HT1080 (cell line): ENCODE measurements at places on chromosomes 12 and 14. TPM values are rescaled to one million over a fixed set of nuclear protein-coding genes. Genes with fewer than 3 reads are reported as not detected.

DNA sequence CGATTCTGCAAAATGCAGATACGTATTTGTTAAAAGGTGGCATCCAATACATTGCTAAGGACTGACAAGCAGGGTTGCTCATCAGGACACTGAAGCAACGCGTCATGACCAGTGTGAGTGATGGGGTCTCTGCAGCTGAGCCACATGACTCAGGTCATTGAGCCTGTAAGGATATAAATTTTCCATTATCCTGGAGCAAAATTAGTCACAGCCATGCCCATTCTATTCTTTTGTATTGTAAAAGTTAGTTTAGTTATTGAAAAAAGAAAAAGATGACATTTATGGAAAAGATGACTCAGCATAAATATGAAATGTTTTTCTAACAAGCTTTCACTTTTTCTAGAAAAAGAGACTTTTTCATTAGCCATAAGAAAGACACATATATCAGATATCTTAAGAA is 268.0 kb upstream of the TMEM132C start:
- no peak for DNase-seq

DNA sequence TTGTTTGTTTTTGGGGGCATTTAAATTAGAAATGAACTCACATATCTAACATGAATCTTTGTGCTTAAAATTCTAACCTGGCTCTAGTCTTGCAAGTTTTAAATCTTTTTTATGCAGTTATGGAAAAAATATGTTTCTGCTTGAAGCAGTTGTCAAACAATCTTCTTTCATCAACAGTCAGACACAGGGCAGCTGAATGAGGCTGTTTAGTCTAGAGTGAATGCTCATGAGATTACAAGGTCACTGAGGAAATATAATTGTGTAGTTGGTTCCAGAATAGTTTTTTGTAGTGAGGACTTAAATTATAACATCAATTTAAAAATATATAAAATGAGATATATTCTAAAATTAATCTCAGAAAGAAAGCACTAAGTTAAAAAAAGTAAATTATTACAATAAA is 76.5 kb downstream of the TRMT5 start:
- DNase-seq, result no peak

DNA sequence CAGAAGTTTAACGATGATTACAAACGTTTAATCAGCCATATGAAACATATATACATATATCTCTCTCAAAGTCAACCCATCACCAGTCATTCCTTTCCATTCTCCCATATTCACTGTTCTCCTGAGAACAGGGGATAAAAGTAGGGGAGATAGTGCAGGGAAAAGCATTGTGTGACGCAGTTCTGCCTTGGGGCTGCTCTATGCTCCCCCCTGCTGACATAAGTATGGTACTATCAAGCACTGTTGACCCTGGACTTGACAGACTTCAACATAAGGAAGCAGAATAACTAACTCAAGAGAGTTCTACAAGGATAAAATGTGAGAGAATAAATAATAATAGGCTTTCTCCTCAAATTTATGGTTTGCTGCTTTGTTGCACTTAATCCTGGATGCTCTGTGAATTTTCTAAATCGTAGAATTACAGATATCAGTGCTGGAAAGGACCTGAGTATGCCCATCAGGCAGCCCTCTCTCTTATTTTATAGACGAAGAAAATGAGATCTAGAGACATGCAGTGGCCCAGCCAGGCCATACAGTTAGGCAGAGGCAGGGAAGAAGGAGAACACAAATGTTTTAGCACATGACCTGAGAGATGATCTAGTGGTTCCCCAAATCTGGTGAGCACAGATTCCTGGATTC is 87.2 kb downstream of the SCN8A start:
- DNase-seq, result peak; percentile 62

DNA sequence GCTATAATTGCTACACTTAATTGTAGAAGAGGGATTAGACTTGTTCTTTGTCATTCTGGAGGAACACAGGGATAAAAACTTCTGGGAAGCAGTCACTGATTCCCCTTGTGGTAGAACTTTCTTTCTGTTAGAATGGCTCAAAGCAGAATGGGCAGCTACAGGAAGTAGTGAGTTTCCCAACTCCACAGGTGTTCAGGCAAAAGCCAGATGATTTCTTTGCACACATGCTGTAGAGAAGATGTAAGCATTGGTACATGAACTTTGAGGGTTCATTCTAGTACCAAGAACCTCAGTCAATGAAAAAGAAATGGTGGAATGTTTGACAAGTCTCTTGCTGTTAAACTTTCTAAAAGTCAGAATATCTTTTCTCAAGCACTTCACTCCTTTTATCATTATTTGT is 4.3 kb downstream of the NDUFA9 start:
- DNase-seq, result no peak

GRCh38 chr12:121452985-121453360 is 53.1 kb downstream of the RNF34 start:
- DNase-seq, result no peak

- no peak for DNase-seq
These were observed 311 bp upstream of the LGR5 start for GRCh38 chr12:71439362-71439612.

- peak; percentile 96 for DNase-seq
These were observed 152.2 kb upstream of the BMP4 start for GRCh38 chr14:54108481-54109471.

DNA sequence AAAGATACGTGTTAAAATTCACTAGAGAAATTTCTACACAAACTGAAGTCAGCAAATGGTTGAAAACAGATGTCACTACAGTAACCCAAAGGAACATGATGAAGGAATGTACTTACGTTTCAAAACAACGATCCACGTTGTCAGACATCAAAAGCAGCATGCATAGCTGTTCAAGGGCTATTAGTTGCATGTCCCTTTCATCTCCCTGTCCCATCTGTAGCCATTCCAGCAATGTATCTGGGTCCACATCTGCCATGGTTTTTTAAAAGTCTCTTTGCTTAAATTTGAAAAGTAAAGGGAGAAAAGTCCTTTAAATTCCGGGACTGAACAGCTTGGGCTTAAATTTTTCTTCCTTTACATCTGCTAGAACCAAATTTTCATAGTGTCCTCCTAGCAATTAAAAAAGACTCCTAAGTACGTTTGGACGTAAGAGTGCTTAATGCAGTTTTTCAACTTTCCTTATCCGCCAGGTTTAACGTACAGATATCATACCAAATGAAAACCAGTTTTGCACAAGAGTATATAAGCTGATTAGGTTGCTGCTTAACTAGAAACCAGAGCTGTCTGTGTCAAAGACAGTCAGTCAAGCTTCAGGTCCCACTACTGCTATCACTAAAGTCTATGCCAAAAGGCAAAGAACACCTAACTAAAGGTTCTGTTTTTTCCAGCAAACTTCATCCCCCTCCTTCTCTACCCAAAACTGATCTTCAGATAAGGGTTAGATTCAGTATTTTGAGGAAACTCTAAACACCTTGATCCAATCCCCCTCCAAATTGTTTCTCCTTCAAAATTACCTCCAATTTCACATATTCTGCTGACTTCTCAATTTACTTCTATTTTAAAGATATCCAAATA is 1.7 kb downstream of the HECTD1 start:
- peak; percentile 33 for DNase-seq

- no peak for DNase-seq
These were observed 67.2 kb upstream of the SYT1 start for GRCh38 chr12:78797196-78797931.

The CLEC4C gene
- total RNA-seq, result not detected in 2 replicates

The CCDC197 gene
- total RNA-seq, result not detected in 2 replicates

The SAMD15 gene
- total RNA-seq, result 0.84 and 2.6 TPM in 2 replicates

The PEBP1 gene
- 154 and 185 TPM in 2 replicates for total RNA-seq

The CHGA gene
- not detected in 2 replicates for total RNA-seq

The SYCP3 gene
- total RNA-seq, result not detected in 2 replicates

The CCDC91 gene
- total RNA-seq, result 12.6 and 20.0 TPM in 2 replicates
